ENCODE measurements at places on chromosomes 5 and 9. TPM values are rescaled to one million over a fixed set of nuclear protein-coding genes. Genes with fewer than 3 reads are reported as not detected.

CRB2 gene
- not detected for total RNA-seq

PCDHB4 gene
- total RNA-seq: 0.68 TPM

SVEP1 gene
- total RNA-seq: 3.5 TPM

SLCO6A1 gene
- not detected for total RNA-seq

GLT6D1 gene
- total RNA-seq: not detected

KIF4B gene
- total RNA-seq: not detected

LCN9 gene
- total RNA-seq: not detected

NME5 gene
- total RNA-seq: 5.0 TPM

RNF183 gene
- not detected for total RNA-seq

BTNL9 gene
- total RNA-seq: not detected
